Stimulated activated CD8-positive, alpha-beta memory T cell treated with anti-CD3 and anti-CD28 coated beads, Interleukin-7, amount 100 ng/mL, for 1 hour (primary cell): ENCODE measurements at places on chromosomes 5 and 9.

- no peak for DNase-seq
These were observed 8.4 kb downstream of the PLPP7 start for GRCh38 chr9:131297903-131298302.

DNA sequence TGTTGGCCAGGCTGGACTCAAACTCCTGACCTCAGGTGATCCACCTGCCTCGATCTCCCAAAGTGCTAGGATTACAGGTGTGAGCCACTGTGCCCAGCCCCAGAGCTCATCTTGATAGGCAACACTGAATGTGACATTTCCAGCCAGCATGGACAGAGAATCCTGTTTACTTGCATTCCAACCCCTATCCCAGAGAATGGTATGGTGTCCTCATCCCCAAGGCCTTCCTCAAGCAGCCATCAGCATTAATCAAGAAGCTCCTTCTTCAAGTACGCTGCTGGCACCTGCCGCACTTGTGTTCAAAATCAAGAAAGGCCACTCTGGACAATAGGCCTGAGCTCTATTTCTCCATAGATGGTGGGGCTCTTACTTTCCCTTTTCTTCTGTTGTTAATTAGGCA, 40.2 kb downstream of the STARD4 start:
- no peak for DNase-seq

GRCh38 chr5:142065273-142065672, 43.3 kb upstream of the NDFIP1 start:
- no peak for DNase-seq

GRCh38 chr5:132220491-132220890, 7.2 kb downstream of the P4HA2 start:
- no peak for DNase-seq

DNA sequence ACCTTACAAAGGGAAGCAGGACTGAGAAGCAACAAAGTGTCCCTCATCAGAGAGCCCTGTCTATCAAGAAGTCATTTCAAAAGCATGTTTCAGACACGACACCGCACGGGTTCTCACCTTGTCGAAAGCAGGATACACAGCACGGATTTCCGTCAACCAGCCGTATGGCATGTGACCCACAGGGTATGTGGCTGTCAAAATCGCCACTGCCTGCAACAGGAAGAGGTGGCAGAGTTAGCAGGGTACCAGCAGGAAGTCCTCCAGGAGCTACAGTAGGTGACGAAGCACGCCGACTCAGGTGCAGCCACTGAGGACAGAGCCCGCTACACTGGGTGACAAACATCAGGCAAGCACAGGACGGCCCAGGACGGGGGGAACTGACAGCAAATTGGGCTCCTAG, 81.2 kb downstream of the OTULIN start:
- DNase-seq = peak; percentile 23

DNA sequence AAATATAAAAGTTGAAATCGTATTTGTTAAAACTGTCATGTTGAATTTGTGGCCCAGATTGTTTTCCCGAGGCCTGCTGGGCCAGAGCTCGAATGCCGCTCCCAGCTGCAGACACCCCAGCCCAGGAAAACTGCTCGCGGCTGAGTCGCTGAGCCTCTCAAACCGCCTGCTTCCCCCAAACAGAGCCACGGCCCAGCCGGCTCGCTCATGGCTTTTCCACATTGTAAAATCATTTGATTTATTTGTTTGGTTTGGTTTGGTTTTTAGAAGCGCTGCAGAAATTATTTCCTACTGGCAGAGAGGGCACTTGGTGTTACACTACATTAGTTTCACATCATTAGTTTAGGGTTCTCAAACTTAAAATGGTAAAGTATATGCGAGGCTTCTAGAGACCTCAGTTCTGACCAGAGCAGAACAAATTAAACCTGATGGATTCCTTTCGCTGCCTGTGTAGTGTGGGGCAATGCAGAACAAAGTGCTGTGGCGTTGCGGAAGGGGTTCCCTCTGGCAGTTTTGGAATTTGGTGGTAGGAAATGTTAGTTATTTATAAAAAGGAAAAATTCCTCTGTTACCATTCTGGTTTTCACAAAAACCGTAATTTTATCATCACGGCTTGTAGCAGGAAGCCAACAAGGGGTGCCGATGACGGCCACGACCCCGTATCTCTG, 156.5 kb upstream of the PITX1 start:
- no peak for DNase-seq

DNA sequence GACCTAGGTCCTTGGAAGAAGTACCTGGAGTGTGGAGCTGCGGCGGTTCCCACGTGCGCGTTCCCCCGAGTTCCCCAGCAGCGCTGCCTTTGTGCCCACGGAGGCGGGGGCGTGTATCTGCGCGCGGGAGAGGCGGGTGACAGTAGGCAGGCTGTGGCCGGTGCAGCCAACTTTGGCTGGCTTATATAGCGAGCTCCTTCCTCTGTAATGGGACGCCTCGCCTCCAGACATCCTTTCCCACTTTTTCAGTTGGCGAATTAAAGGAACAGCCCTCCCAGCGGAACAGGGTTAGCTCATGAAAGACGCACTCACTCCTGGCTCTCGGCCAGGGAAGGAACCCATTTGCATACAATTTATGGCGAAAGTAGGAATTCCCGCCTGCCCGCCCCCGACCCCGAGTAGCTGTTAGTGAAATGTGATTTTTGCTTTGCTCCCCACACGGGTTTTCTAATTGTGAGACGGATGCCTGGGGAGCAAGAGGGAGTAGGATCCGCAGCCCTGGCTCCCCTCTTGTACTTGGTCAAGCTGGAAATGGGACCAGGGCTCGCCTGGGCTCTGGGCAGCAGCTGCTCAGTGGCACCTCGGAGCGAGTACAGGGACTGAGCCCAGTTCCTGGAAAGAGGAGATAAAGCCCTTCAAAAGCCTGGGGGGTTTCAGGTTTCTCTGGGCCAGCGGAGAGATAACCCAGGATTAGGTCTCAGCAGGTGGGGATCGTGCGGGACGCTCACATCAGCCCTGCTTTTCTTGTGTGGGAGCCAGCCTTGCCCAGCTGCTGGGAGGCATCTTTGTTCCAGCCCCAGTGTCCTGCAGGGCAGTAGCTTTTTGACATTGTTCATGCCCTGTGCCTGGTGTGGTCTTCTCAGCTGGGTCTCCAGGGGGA, at the start of gene TNC:
Gene TNC (minus strand): TSS at position 159 of the 880 bp plus-strand sequence. CDS start 27,139 bp downstream, outside the sequence.
- DNase-seq = no peak

DNA sequence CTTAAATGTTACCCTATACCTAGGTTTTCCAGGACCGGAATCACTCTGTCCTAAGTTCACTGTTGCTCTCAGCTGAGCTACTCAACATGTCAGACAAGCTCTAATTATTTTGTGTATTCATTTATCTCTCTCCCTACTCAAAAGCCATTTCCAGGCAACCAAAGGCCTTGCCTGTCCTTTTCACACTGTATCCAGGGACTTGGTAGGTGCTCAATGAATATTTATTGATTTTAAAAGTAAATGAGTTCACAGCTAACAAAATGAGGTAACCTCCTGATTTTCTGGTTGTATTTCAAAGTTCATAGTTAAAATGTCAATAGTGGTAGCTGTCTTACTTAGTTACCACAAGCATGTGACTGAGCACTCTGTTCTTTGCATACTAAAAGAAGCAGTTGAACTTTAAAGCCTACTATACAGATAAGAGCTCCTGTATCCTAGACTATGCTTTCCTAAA, 522.2 kb downstream of the ACTL7B start:
- no peak for DNase-seq

GRCh38 chr5:6652025-6652424, 18.8 kb downstream of the SRD5A1 start:
- DNase-seq = no peak

GRCh38 chr9:107281922-107282667, 984 bp upstream of the RAD23B start:
- no peak for DNase-seq

GRCh38 chr9:77977210-77977611, 54.4 kb downstream of the GNAQ start:
- DNase-seq = no peak

- DNase-seq = no peak
These were observed 9.6 kb downstream of the DNAH5 start for GRCh38 chr5:13934921-13935320.

DNA sequence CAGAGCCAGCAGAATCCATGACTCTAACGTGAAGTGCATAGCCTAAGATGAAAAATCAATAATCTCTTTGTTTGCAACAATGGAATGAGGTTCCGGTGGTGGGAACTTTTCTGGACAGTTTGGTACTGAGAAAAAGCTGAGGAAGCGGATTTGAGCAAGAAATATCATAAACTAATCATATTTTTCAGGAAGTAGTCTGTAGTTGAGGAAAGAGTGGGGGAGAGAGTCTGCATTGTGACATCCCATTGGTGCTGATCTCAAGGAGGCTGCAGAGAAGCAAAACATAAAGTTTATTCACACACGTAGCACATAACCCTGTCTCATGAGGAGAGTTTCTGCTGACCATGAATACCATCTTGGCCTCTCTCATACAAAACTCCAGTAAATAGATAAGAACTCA, 15.8 kb upstream of the FCHO2 start:
- DNase-seq = no peak

- DNase-seq = no peak
These were observed 36.4 kb downstream of the PWWP2A start for GRCh38 chr5:160082614-160083500.

DNA sequence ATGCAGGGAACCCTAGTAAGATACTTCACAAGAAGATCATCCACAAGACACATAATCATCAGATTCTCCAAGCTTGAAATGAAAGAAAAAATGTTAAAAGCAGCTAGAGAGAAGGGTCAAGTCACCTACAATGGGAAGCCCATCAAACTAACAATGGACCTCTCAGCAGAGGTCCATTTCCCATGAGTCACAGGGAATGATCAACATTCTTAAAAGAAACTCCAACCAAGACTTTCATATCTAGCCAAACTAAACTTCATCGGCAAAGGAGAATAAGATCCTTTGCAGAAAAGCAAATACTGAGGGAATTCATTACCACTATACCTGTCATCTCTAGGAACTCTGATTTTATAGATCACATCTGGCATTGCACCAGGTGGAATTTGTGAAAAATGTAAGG, 52.9 kb upstream of the SPATA31E1 start:
- no peak for DNase-seq

DNA sequence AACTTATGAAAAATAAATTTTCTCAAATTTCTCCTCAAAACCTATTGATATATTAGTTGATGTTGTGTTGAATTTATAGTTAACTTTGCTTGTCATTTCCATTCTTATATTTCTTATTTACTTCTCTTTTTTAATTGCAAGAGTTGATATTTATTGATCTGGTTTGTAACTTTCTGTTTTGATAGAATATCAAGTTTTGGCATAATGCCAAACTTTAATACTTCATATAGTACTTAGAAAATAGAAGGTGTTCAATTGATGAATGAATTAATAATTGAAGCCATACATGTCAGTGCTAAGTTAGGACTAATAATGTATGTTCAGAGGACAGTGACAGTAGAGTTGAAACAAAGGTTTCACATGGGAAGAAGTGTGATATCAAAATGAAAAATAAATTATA, 27.9 kb downstream of the ERCC6L2 start:
- no peak for DNase-seq

DNA sequence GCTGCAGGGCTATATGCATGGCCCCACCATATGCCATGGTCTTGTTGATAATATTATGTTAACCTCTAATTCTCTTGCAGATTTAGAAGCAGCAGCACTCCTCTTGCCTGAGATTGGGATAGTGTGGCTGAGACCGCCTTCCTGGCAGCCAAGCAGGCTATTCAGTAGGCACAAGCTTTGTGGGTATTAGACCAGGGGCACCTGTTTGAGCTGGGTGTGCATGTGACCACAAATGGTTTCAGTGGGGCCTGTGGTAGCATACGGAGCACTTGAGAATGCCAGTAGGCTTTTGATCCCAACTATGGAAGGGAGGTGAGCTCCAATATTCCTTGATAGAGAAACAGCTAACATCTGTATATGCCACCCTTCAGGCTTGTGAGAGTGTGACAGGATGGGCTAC, 625.1 kb upstream of the NUDT12 start:
- no peak for DNase-seq

DNA sequence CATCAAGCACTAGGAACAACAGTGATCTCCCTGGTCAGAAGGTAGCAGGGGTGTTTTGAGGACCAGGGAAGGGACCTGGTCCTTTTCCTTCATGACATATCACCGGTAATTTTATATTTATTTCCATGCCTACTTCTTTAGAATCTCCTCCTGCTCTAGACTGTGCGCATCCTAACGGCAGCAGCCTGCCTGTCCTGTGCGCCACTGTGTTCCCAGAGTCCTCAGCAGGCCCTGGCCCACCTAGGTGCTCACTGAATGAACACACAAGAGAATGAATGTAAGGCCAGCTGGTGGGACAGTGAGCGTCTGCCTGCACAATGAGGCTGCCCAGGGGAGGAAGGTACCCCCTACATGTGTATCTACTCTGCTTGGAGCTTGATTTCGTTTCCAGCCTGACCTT, 51.5 kb downstream of the C5orf15 start:
- no peak for DNase-seq

- DNase-seq = no peak
These were observed 269.1 kb upstream of the ACTBL2 start for GRCh38 chr5:57751710-57752109.

DNA sequence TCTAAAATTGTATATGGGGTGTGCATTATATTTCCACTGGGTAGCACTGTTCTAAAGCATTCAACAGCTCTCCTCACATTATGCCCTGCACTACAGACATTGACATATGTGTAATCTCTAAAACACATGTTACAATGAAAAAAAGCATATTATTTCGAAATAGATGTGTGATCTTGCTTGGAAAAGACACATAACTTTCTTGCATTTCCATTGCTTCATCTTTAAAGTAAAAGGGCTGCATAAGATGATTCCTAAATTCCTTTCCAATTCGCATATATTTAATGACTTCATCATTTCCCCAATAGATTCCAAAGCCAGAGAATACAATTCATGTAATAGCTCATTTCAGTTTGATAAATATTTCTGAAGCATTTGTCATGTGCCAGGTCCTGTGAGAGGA, 566.9 kb downstream of the PDE4D start:
- DNase-seq = no peak

- no peak for DNase-seq
These were observed 92.8 kb downstream of the TAF11L14 start for GRCh38 chr5:17727098-17727497.

- DNase-seq = no peak
These were observed 46.6 kb downstream of the ARHGAP26 start for GRCh38 chr5:142816531-142817430.

DNA sequence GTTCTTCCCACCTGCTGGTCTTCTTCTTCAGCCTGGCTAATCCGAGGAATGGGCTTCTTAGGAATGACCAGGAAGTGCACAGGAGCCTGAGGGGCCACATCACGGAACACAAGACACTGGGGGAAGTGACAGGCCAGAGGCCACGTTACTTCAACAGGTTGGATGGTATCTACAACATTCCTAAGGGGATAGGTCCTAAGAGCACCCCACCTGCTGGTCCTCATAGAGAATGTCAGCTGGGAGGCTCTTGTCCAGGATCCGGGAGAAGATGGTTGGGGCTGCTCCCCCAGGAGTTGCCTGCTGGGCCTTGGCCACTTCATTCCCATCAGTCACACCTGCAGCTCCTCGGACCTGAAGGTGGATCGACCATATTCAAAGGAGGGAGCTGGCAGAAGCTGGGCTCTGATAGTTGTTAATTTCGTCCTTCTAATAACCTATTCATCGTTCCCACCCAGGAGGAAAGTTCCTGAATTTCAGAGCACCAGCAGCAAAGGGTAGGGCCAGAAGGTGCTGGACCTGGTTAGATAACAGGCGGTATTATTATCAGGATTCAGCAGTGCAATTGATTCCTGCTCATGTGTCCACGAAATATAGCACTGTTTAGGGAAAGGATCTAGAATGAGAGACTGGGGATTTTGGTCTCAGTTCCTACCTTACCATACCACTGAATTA, 1.3 kb downstream of the HINT2 start:
- DNase-seq = no peak
